ENCODE measurements at places on chromosomes 2 and 18.

DNA sequence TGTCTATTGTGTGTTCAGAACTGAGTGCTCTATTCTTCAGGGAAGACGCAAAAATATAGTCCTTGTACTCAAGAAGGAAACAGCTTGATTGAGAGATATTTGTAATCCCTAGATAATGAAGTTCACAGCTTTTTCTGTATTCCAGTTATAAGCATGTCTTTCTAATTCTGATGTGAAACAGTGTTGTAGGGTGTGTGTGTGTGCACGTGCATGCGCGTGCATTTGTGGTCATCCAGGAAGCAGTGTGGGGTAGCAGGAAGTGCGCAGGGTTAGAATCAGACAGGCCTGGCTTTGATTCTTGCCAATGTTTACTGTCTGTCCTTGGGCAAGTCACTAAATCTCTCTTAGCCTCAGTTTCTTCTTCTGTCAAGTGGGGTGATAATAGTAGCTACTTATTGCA, 87.9 kb downstream of the NPAS2 start:
- no peak for DNase-seq

DNA sequence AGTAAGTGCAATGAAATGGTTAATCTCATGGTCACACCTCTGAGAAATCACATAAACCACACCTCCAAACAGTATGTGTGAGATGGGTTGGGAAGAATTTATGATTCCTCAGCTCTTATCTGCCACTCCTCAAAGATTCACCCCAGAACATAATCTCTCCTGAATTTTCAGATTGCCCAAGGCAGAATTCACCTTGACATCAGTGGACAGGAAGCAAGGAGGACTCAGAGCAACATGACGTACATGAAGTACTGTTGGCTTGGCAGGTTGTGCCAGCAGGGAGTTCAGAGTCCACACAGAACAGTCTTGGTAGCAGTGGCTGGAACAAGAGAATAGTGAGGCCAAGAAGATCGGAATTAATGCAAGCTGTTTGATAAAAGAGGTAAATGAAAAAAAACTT, 31.7 kb upstream of the CYBRD1 start:
- DNase-seq, result no peak

DNA sequence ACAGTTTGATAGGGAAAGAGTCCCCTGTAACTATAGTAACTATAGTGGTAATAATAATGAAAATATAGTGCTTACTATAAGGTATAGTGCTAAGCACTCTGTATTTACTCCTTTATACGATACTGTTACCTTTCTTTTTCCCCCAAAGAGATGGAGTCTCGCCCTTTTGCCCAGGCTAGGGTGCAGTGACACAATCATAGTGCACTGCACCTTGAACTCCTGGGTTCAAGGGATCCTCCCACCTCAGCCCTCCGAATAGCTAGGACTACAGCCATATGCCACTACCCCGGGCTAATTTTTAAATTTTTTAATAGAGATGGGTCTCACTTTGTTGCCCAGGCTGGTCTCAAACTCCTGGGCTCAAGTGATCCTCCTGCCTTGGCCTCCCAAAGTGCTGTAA, 34.6 kb downstream of the EML4 start:
- no peak for DNase-seq

DNA sequence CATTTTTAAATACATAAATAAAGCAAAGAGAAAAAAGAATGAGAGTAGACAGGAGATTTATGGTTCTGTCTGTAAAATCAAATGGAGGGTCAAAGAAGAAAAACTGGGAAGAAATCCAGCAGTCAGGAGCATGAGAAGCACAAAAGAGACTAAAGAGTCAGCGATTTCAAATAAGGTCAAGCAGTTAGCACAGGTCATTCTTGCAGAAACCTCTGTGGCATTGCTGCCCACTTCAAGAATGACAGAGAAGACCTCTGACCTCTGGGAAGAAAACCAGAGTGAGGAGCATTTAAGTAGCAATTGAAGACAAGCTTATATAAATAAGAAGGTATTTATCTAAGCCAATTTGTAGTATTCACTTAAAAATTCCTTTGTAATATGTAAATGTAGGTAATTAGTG, 172.0 kb upstream of the SPOPL start:
- DNase-seq, result no peak

DNA sequence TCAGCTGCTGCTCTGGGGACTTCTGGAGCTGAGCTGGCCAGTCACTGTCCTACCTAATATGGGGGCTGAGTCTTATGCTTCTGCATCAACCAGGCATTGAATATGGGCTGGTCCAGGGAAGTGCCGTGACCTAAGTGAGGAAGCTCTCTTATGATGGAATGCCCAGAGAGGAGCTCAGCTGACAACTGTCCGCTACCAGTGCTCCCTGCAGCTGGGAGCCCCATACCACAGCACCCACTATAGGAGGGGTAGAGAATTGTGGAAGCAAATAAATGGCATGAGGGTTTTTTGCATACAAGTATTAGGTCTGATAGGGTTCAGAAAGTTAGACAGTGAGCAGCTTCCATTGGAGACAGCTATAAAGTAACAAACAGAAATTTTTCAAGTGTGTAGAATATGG, 4.5 kb downstream of the TIMM21 start:
- DNase-seq, result no peak

DNA sequence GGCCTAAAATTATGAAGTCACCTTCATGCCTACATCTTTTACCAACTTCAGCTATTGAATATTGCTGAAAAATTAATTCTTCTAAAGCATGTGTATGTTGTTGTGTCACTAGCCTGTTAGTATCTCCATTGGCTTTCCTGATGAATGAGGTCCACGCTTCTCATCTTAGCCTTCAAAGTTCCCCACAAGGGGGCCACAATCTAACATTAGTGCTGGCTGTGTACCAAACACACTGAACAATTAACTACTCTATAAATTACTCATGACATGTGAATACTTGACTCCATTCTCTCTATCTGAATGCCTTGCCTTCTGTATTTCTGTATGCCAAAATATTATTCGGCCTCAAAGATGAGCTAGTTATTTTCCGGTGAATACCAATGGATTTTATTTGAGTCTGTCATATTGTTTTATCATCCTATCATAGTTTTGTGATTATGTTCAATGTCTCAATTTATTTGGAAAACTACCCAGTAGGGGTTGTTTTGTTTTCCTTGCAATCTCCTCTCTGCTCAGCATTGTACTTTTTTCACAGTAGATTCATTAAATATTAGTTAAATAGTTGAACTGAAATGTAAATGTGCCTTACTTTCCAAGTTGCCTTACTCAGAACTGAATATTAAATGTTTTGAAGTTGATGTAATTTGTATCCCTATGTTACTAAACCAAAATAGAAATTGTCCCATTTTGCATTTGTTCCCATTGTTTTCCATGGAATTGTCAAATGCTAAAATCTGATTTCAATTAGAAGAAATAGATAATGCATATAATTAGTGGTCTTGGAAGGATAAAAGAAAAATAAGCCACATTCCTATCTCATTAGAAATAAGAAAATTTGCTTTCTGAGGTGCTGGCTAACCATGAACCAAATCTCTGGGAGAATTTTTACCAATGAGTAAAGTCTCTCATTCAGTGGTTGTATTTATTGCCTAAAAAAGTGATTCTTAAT, 208.4 kb upstream of the COL3A1 start:
- DNase-seq, result no peak

DNA sequence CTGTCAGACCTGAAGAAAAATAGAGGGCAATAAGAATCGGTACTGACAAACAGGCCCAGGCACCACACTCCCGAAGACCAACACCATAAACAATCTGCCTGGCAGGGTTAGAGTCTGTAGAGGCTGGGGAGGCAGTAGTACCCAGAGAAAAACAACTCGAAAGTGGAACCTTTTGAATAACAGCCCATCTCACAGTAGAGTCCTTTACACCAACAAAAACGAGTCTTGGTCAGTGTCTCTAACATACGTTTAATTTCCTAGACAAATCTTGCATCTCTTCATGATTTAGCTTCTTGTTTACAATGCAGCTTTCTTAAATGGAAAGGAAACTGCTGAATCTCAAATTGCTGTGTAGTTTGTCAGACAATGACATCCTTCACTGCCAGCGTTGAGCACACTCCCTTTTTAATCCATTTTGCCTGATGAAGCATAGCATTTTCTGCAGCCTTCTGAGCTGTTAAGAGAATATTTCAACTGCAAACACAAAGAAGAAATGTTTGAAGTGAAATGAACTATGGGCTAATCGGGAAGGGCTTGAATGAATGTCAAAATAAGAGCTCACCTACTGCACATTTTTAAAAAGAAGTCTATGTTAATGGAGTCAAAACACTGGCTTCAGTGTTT, 73.1 kb upstream of the DSG1 start:
- DNase-seq, result no peak

GRCh38 chr18:50377061-50377798, 2.4 kb downstream of the SKA1 start:
- no peak for DNase-seq

- DNase-seq, result no peak
Observed at GRCh38 chr2:207448006-207448405, 81.8 kb upstream of the CREB1 start.

GRCh38 chr2:155696571-155696970, 636.0 kb downstream of the NR4A2 start:
- DNase-seq, result no peak

DNA sequence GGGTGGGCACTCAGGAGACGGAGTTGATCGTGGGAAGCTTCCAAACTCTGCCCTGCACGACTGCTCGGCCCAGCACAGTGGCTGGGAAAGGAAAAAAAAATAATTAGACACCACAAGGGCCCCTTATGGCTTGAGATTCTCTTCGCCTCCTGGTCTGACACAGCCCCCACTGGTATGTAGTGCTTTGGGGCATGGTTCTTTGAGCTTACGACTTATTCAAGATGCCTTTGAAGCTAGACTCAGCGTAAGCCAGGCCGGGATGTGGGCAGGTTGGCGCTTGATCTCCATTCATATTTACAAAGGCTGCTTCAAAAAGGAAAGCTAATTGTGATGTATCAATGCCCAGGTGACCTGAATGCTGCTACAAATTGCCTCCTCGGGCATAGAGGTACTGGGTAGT, 50.5 kb downstream of the CXCR4 start:
- no peak for DNase-seq

- no peak for DNase-seq
Observed at GRCh38 chr2:61055557-61055956, 10.1 kb upstream of the SANBR start.

- DNase-seq, result no peak
Observed at GRCh38 chr2:113240915-113241911, 37.5 kb downstream of the PAX8 start.

GRCh38 chr2:206160125-206160806, 571 bp downstream of the EEF1B2 start:
- DNase-seq, result no peak

GRCh38 chr2:108971661-108972566, 17.1 kb downstream of the EDAR start:
- no peak for DNase-seq

DNA sequence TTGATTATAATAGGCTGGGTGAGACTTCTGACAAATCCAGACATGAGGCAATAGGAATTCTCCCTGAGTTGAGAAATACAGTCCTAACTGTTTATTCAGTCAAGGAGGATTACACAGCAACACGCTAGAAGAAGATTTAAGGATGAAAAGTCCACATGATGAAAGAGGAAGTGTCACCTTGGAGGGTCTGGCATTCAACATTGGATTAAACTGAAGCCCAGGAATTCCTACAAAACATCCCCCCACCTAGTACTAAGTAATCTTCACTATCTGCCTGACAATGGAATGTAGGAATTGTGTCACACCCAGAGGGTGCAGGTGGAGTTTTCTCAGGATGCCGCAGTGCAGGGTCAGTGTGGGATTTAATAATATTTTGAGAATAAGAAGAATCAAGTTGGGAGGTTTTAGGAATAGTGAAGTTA, 142.4 kb downstream of the SOCS6 start:
- DNase-seq, result no peak

DNA sequence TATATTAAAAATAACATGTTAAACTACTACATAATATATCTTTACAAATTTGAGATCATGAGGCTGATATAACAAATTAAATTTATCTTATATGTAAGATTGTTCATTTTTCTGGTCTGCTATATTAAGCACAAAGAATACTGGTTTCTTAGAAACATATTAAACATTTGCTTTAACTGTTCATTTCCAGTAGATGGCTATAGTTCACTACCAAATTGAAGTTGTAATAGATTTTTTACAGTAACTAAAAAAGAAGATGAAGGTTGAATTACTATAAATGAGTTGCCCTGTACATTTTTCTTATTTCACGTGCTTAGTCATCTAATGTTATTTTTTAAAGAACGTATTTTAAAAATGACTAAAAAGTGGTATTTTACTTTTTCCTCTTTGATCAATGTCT, 57.0 kb downstream of the ZNF407 start:
- no peak for DNase-seq

- no peak for DNase-seq
Observed at GRCh38 chr2:152565884-152566727, 151.2 kb downstream of the PRPF40A start.

DNA sequence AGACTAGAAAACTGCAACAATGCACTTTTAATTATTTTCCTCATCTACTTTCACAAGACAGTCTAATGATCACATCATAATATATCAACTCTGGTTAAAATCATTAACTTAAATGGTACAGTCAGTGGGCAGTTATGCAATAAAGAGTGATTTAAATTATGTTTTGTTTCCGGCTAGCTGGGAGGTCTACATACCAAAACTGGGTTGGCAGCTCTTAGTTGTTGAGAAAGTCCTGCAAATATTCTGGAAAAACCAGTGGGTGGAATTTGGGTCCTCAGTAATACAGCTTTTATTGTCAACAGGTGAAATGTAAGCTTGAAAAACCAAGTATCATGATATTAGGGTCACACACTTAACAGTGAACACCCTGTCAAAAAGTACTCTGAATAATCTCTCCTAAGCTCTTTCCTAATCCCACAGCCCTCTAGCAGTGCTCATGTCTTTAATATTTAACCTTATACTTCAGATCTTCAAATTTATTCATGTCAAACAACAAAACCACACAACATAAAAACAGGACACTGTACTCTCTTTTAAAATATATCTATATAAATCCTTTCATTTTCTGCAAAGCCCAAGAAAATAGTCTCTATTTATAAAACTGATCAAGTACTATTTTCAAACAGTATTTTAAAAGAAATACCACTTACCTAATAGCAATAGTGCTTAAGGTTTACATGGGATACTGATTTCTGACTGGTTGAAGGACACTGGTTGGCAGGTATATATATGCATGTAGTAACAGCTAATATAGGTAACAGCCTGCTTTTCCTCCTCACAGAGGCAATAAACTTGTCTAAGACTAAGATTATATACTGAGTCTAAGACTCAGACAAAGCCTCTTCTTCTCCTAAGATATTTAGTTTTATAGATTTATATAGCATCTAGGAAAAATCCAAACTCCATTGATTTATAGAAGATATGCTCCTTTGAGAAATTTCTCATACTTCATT, 103.8 kb downstream of the GAREM1 start:
- DNase-seq, result no peak

GRCh38 chr2:188727846-188728245, 246.3 kb upstream of the COL3A1 start:
- no peak for DNase-seq

GRCh38 chr2:186968277-186968676, 119.3 kb upstream of the ZSWIM2 start:
- DNase-seq, result no peak

- DNase-seq, result no peak
Observed at GRCh38 chr2:105537920-105538319, 139.1 kb upstream of the FHL2 start.

All from stimulated activated CD4-positive, alpha-beta T cell treated with anti-CD3 and anti-CD28 coated beads, Interleukin-15, amount 100 ng/mL, for 1 hour (primary cell).